Endodermal cell (in vitro differentiated cells): ENCODE measurements at places on chromosomes 2 and 18. TPM values are rescaled to one million over a fixed set of nuclear protein-coding genes. Genes with fewer than 3 reads are reported as not detected.

DNA sequence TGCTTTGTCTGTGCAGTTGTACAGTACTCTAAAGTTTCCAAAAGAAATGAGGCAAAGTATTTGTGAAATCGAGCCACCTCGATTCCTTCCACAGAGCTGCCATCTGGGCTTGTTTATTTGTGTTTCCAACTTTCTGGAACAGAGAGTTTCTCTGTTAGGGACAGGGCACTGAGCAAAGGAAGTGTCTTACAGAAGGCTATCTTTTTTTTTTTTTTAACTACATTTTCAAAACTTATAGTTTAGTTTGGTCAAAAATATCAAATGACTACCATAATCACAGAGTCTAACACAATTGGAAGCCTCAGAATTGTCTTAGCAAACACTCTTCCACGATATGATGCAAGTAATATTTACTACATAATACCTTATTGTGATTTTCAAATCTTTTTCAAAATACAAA is 796 bp downstream of the RFTN2 start:
- H3K36me3 ChIP-seq, result no peaks in the 10 kb centered on the region
- DNase-seq, result no peak

GRCh38 chr2:85353876-85354285 is 447 bp downstream of the RETSAT start:
- peaks cover 38% of the 10 kb centered on the region for H3K36me3 ChIP-seq
- DNase-seq, result no peak
- peak overlapping the region; percentile 92 for H3K4me3 ChIP-seq
- no peaks in the 10 kb centered on the region for H3K27me3 ChIP-seq

DNA sequence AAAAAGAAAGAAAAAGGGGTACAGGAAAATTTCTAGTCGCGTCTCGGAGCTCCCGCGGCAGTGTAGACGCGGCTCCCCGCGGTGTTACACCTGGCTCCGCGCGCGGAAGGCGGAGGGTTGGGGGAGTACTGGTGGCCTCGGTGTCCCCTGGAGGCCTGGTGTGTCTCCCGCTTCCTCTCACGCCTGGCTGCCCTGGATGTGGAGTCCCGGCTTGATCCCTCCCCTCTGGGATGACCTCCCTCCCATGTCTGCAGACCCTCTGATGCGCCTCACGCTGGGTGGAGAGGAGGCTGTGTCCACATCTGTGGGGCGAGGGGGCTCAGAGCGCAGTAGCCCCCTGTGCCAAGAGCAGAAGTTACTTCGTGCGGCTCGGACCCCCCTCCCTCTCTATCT is 1.2 kb downstream of the KIF5C start:
- peak; percentile 90 for DNase-seq
- peak overlapping the region; percentile 85 for H3K4me3 ChIP-seq
- H3K4me1 ChIP-seq, result no peaks in the 10 kb centered on the region
- peak overlapping the region; percentile 81 for H3K27ac ChIP-seq
- H3K36me3 ChIP-seq, result no peaks in the 10 kb centered on the region
- peaks cover 24% of the 10 kb centered on the region for H3K27me3 ChIP-seq

The FTCDNL1 gene
- total RNA-seq, result 0.70 and 0.97 TPM in 2 replicates

GRCh38 chr2:113818382-113818951 is 62.0 kb upstream of the SLC35F5 start:
- peaks cover 5% of the 10 kb centered on the region for H3K4me1 ChIP-seq
- peak; percentile 84 for DNase-seq
- no peaks in the 10 kb centered on the region for H3K36me3 ChIP-seq
- peak overlapping the region; percentile 46 for H3K27ac ChIP-seq
- peak overlapping the region; percentile 50 for H3K4me3 ChIP-seq

DNA sequence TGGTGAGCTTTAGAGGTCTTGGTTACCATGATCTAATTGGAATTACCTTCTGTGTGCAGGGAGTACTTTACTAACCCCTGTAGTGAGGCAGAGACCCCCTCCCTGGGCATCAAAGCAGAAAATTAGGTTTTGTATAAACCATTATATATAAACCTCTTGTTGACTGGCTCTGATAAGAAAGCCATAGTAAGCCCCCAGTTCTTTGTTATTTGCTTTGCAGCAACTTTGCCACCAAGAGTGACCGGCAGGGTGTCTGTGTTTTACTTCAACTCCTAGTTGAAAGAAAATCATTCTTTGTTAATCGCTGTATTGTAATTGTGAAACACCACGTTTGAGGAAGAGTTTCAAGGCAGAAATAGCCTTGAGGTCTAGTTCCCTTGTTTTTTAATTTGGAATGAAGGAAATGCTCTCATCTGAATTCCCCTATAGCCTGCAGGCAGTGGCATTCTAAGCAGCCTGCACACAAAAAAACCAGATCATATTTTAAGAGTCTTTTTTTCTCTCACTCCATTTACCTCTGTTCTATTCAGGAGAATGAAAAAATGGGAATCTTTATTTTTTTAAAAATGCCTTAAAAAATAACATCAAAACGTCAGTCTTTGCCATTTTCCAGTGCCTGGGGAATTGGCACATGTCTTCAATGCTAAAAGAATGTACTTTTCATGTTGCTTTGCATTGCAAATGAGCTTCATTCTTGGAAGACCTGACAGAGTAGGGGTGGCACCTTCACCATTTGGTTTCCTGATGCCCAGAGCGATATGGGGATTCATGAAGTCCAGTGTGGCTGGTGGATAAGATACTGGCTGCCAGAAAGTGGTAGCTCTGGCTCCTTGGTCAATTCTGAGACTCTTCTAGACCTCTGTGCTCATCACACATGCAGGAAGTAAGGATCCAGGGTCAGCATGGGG is 338.1 kb downstream of the SLC4A3 start:
- H3K36me3 ChIP-seq, result no peaks in the 10 kb centered on the region
- H3K4me1 ChIP-seq, result peaks cover 19% of the 10 kb centered on the region
- peak; percentile 74 for DNase-seq
- no peak overlapping the region for H3K4me3 ChIP-seq

GRCh38 chr2:26723991-26724750 is 31.6 kb downstream of the KCNK3 start:
- H3K27ac ChIP-seq, result no peak overlapping the region
- H3K27me3 ChIP-seq, result no peaks in the 10 kb centered on the region
- H3K36me3 ChIP-seq, result no peaks in the 10 kb centered on the region
- no peak for DNase-seq
- H3K4me3 ChIP-seq, result no peak overlapping the region
- H3K4me1 ChIP-seq, result no peaks in the 10 kb centered on the region

The AAK1 gene
- 29.2 and 30.5 TPM in 2 replicates for total RNA-seq

GRCh38 chr2:40513201-40513600 is 61.3 kb upstream of the SLC8A1 start:
- H3K27ac ChIP-seq, result no peak overlapping the region
- no peaks in the 10 kb centered on the region for H3K36me3 ChIP-seq
- H3K4me3 ChIP-seq, result no peak overlapping the region
- peaks cover 3% of the 10 kb centered on the region for H3K4me1 ChIP-seq

DNA sequence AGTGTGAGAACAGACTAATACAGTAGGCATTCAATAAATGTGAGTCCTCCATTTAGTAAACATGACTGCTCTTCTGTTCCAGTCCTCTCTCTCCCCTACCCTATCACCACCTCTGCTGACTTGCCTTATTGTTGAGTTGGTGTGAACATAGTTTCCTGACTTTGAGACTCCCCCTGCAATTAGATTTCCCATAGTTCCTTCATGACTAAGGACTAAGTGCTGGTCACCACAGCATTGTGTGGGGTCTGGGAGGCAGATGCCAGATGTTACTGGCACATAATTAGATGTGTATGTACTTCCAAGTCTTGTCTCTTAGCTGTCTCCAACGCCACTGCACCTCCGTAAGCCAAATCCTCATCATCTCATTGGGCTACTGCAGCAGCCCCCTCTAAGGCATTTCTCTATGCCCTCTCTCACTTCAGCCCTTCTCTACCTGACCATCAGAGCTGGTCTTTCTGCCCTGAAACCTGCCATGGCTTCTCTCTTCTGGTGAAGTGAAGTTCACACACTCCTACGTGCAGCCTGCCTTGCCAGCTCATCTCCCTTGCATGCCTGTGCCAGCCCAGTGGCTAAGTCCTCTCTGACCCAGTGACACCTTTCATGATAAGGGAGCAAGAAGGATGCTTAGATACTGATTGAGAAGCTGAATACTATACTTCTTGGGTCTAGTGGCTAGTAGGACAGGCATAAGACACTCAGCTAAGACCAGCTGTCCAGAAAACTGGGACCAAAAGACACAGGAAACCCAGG is 81.6 kb upstream of the ALPP start:
- H3K36me3 ChIP-seq, result no peaks in the 10 kb centered on the region
- H3K27ac ChIP-seq, result no peak overlapping the region
- H3K27me3 ChIP-seq, result no peaks in the 10 kb centered on the region
- no peak for DNase-seq
- peaks cover 13% of the 10 kb centered on the region for H3K4me1 ChIP-seq

- H3K27ac ChIP-seq, result no peak overlapping the region
- no peak overlapping the region for H3K4me3 ChIP-seq
- H3K4me1 ChIP-seq, result no peaks in the 10 kb centered on the region
- no peaks in the 10 kb centered on the region for H3K27me3 ChIP-seq
- DNase-seq, result no peak
These were observed 13.0 kb upstream of the SULT1C4 start for GRCh38 chr2:108364676-108365297.

The CTAGE1 gene
- total RNA-seq, result not detected in 2 replicates

The SKA1 gene
- 35.9 to 70.6 TPM (median 70.0 TPM) in 3 replicates for total RNA-seq

- no peaks in the 10 kb centered on the region for H3K27me3 ChIP-seq
- DNase-seq, result no peak
- no peak overlapping the region for H3K4me3 ChIP-seq
- no peak overlapping the region for H3K27ac ChIP-seq
- H3K4me1 ChIP-seq, result no peaks in the 10 kb centered on the region
These were observed 16.1 kb downstream of the PRPF40A start for GRCh38 chr2:152701198-152701597.

DNA sequence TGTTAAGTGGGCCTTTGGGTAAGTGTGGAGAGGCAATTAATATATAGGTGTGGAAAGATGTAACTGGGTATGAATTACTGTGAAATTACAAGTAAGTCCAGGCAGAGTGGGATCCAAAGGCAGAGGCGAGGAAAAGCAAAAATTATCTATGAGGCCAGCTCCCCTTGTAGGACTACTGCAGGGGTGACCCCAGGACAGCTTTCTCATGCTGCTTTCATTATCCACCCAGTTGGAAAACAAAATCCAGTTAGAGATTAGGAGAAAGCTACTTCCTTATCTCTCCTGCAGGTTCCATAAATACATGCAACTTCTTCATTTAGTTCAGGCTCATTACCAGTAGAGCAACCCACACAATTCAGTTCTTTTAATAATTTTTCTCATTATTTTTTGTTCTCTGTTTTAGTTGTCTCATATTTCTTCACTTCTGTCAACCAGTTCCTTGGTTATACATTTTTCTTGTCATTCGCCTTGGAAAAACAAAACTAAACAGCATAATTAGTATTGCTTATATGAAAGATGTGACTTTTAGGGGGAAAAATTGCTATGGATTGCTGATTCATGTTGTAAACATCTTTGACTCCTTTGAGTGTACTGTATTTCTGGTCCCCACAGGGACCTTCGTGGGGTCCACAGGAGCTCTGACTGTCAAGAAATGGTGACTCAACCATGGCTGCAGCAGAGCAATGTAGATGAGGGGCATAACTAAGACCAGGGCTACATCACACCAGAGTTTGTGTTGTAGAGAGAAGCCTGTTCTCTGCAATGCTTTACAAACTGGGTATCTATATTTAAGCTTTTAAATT is 110.4 kb upstream of the PARD3B start:
- peak overlapping the region; percentile 53 for H3K4me3 ChIP-seq
- H3K27ac ChIP-seq, result no peak overlapping the region
- no peaks in the 10 kb centered on the region for H3K27me3 ChIP-seq
- no peaks in the 10 kb centered on the region for H3K36me3 ChIP-seq
- no peaks in the 10 kb centered on the region for H3K4me1 ChIP-seq

DNA sequence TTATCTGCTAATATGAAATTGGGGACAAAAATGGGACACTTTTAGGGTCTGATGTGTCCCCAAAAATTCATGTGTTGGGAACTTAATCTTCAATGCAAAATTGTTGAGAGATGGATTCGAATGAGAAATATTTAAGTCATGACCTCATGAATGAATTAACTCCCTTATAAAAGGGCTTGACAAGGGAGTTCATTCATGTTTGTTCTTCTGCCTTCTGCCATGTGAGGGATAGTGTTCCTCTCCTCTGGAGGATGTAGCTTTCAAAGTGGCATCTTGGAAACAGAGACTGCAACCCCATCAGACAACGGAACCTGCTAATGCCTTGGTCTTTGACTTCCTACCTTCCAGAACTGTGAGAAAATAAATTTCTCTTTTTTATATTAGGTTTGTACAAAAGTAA is 89.2 kb upstream of the LINC00305 start:
- no peaks in the 10 kb centered on the region for H3K36me3 ChIP-seq
- no peak overlapping the region for H3K27ac ChIP-seq
- no peaks in the 10 kb centered on the region for H3K4me1 ChIP-seq
- no peak overlapping the region for H3K4me3 ChIP-seq
- DNase-seq, result no peak

- H3K4me1 ChIP-seq, result no peaks in the 10 kb centered on the region
- no peak for DNase-seq
- H3K27me3 ChIP-seq, result no peaks in the 10 kb centered on the region
- H3K27ac ChIP-seq, result no peak overlapping the region
These were observed 82.1 kb downstream of the RNF144A start for GRCh38 chr2:6999211-6999877.

The SLC30A3 gene
- 1.0 and 1.5 TPM in 2 replicates for total RNA-seq
